ENCODE measurements at places on chromosomes 2 and 18.

GRCh38 chr18:13227910-13228309 lies 9.3 kb downstream of the LDLRAD4 start:
- DNase-seq, result no peak

GRCh38 chr2:8579485-8580085 lies 102.3 kb upstream of the ID2 start:
- DNase-seq, result no peak

- peak; percentile 32 for DNase-seq
These were observed 99.8 kb downstream of the ZNF236 start for GRCh38 chr18:76922107-76922506.

DNA sequence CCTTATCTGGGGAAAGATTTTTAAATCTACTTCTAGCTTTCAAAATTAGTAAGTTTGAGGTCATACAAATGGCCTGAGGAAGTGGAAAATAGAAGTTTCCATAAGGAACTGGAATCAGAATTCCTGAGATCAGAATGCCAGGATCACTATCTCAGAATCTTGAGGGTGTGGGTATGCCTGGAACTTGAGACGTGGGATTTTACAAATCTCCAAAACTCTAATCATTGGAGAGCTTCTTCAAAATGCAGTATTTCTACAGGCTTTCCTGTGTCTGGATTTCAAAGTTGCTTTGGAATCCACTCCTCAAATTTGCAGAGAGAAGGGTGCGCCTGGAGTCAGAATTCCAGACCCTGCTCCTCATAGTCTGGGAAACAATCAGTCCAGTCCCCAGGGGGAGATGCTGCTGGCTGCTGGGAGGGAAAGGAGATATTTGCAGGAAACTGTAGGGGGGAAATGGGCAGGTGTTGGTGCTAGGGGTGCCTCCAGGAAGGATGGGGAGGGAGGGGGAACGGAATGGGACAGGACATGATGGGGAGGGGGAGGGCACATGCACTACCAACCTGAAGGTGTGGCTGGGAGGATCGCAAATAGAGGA lies 31.0 kb upstream of the CATIP start:
- DNase-seq, result no peak

- DNase-seq, result no peak
These were observed 117.3 kb downstream of the LDLRAD4 start for GRCh38 chr18:13335903-13336302.

GRCh38 chr2:70124983-70125480 lies 37.8 kb downstream of the PCBP1 start:
- peak; percentile 52 for DNase-seq

GRCh38 chr2:233040571-233040970 lies 8.1 kb downstream of the NEU2 start:
- no peak for DNase-seq

DNA sequence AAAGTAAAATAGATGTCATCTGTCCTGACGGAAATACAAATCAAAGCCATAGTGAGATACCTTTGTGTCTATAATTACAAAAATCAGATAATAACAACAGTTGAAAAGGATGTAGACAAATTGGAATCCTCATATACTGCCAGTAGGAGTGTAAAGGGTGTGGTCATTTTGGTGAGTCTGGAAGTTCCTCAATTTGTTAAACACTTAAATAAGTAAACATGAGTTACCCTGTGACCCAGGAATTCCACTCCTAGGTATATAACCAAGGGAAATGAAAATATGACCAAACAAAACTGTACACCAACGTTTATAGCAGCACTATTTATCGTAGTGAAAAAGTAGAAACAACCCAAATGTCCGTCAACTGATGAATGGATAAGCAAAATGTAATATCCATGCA lies 24.0 kb downstream of the R3HDM1 start:
- DNase-seq, result no peak

DNA sequence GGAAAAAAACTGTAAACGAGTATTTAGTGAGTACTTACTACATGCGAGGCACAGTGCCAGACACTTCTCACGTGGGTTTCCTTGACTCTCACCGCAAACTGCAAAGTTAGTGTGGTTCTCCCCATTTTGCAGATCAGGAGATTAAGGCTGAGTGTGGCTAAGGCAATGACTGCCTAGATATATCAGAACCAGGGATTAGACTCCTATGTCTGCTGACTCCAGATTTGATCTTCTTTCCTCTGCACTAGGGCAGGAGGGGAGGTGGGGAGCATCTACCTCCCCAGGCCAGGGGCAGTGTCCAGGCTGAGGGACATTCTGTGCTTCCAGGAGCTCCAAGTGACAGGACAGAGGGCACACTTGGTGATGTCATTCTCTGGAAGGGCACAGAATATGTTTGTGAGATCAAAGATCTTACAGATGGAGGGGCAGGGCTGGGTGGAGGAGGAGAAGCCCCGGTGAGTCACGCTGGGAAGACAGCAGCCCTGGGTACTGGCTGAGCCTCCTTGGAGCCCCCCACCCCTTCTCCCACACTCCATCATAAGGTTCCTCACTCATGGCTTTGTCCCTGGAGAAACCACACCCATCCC lies 92.4 kb downstream of the RHOB start:
- DNase-seq, result no peak

GRCh38 chr2:48725696-48726494 lies 29.6 kb downstream of the LHCGR start:
- DNase-seq, result no peak

GRCh38 chr2:84963692-84964405 lies 7.1 kb upstream of the KCMF1 start:
- no peak for DNase-seq

- no peak for DNase-seq
These were observed 316.3 kb downstream of the AGPS start for GRCh38 chr2:177708660-177709444.

- DNase-seq, result no peak
These were observed 71.9 kb upstream of the SLC16A14 start for GRCh38 chr2:230140667-230141066.

- no peak for DNase-seq
These were observed 75.2 kb downstream of the SLC5A7 start for GRCh38 chr2:108061439-108062042.

- no peak for DNase-seq
These were observed 212.7 kb downstream of the HNMT start for GRCh38 chr2:138176862-138177439.

DNA sequence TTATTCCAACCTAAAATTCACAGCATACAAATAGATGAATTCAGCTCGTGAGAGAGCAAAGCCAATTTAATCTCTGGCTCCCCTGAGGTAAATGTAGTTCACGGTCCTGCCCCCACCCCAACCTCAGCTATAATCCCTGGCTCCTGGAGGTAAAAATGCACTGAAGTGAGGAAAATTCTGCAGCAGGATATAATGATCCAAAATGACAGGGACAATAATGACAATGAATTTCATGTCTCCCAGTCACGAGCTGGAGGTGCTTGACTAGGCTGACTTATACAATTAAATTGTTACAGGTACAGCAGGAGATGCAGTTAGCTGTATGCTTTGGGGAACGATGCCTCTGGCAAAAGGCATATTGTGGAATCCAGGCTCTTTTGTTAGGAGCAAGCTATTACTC lies 82.0 kb downstream of the GPD2 start:
- no peak for DNase-seq

- no peak for DNase-seq
These were observed 44.8 kb upstream of the OTOF start for GRCh38 chr2:26522751-26523171.

- DNase-seq, result peak; percentile 3
These were observed 89.4 kb downstream of the HDAC4 start for GRCh38 chr2:239311132-239312040.

DNA sequence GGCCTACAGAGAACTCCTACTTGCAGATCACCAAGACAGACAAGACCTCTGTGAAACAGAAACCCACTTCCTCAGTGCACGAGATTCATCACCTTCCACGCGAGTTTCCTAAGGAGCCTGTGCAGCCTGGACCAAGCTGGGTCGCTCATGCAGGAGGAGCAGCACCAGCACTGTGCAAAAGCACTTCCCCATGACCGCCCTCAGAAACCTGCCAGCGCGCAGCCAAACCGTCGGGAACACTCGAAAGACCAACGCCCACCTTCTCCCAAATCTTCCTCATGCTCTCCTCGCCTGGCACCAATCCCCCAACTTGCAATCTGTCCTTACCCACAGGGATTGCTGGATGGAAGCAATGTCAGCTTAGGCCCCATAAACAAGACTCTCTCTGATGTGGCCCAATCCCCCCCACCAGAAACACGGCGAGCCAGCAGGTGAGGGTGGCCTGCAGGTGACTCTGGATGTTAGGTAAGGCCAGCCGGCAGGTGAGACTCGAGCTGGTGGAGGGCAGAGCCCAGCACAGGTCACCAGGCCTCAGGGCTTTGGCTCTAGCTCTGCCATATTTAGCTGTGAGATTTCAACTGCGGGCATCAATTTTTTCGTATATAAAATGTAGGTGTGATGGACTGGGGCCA lies 69.4 kb downstream of the PXDN start:
- no peak for DNase-seq

GRCh38 chr18:47944972-47945852 lies 14.8 kb upstream of the SMAD2 start:
- DNase-seq, result no peak

- no peak for DNase-seq
These were observed 105.0 kb upstream of the ALKAL2 start for GRCh38 chr2:392926-393280.

GRCh38 chr2:177727577-177728398 lies 335.2 kb downstream of the AGPS start:
- no peak for DNase-seq

- no peak for DNase-seq
These were observed 108.0 kb downstream of the FAM168B start for GRCh38 chr2:130985206-130985780.

- DNase-seq, result no peak
These were observed 844.3 kb downstream of the MBD2 start for GRCh38 chr18:53380063-53380639.

GRCh38 chr2:43727634-43728014 lies 46.2 kb upstream of the DYNC2LI1 start:
- DNase-seq, result no peak

DNA sequence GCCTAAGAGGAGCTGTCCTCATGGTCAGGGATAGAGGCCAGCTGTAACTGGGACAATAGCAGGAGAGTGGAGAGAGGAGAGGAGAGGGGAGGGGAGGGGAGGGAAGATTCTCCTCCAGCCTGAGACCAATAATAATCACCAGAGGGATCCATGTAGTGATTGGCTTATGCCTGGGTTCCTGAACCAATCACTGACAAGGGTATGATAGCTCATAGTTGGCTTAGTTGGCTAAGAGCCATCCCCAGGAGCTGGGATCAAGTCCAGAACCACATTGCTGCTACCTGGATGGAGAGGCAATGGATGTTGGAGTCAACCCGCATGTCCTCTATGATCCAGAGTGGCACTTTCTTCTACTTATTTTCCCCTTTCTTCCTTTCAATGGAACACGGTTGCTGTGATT lies 7.7 kb upstream of the ST8SIA5 start:
- no peak for DNase-seq

DNA sequence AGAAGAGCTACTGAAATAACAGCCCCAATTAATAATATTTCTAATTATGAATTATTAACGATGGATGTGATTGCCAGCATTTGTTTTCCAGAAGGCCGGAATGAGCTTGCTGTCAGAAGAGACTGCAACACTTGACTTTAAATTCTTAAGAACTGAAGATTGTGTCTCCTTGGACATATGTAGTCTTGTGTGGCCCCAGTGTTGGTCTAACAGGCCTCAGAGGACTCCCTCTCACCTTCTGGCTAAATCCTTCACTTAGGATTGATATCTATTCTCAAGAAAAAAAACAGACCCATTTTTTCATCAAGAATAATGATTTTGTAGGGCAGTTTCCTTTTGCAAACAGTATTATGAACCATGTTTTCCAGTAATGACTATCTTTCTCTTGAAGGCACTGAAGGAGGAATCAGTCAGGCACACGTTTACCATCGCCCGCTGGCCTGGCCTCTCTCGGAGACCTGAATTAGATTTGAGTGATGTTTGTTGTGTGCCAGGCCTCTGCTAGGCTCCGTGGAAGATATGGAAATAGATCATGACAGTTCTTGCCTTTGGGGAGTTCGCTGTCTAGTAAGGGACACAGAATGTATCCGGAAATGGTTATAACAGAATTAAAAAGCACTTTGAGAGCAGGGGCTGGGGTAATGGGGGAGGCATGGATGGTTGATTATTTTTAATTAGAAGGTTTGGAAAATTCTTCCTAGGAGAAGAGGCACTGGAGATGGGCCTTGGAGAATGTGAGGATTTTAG lies 258.0 kb downstream of the MYCN start:
- no peak for DNase-seq

DNA sequence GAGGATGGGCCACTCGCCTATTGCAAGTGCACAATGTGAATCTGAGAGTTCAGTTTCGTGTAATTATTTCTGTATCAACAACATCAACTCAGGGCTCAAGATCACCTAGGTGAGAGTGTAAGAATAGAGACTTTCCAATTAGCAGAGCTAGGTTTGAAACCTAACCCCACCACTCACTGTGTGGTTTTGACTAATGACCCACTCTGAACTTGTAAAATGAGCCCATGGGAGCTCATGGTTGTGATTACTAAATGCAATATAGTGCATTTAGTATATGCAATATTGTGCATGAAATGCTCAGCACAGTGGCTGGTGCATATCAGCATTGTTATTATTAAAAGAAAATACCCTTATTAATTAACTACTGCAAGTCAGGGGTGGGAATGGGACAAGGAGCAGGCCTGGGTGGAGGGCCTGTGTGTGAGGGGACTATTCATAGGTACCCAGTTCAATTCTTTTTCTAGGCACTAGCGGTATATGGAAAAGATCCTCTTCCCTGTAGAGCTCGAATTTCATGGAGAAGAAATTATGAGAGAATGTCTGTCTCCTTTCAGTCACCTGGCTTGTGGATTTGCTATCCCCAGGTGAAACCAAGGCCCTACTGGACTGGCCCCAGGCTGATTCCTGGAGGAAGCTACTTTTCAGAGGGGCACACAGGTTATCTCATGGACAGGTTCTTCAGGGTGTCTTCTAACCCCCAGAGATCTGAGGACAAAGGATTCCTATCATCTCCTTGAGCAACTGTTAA lies 169.5 kb downstream of the GFPT1 start:
- no peak for DNase-seq

DNA sequence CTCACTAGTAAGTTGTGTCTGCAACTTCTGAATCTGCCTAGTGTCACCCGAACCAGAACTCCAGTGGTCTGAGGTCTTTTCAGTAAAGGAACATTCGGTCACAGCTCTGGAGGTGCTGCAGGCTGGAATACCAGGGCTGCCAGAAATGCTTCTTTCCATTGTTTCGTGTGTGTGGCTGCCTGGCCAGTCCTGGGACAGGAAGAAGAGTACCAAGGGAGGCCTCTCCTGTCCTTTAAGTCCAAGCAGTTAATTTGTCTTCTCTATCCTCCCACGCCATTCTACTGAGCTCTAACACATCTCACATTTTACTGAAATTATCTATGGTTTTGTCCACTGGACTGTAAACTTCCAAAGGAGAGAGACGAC lies 196.0 kb downstream of the LNPK start:
- DNase-seq, result no peak

GRCh38 chr2:68057658-68058396 lies 5.0 kb downstream of the C1D start:
- no peak for DNase-seq
